ENCODE measurements at places on chromosomes 2 and 18. TPM values are rescaled to one million over a fixed set of nuclear protein-coding genes. Genes with fewer than 3 reads are reported as not detected.

The SERPINB11 gene
- not detected for total RNA-seq

The SMC6 gene
- 26.0 TPM for total RNA-seq

The ITGB6 gene
- total RNA-seq: not detected

The PSMA8 gene
- not detected for total RNA-seq

All from endothelial cell of coronary artery (primary cell).